ENCODE measurements at places on chromosomes 1 and 21.

DNA sequence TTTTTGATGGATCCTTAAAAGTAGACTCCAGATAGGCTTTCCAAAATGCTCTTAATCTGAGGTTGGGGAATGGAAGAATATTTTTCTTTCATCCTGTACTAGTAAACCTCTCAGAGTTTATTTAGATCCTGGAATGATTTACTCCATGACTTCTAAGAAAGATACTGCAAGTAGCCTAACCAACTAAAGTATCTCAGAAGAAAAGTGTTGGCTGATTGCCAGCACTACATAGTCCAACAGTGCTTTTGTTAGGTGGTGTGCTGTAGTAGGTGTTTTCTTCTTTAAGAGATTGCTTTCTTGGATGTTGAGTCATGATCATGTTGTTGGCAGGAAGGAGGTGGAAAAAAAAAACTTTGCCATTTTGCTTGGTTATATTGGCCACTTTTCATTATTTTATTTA lies 119.8 kb downstream of the OSBPL9 start:
- no peak for DNase-seq

DNA sequence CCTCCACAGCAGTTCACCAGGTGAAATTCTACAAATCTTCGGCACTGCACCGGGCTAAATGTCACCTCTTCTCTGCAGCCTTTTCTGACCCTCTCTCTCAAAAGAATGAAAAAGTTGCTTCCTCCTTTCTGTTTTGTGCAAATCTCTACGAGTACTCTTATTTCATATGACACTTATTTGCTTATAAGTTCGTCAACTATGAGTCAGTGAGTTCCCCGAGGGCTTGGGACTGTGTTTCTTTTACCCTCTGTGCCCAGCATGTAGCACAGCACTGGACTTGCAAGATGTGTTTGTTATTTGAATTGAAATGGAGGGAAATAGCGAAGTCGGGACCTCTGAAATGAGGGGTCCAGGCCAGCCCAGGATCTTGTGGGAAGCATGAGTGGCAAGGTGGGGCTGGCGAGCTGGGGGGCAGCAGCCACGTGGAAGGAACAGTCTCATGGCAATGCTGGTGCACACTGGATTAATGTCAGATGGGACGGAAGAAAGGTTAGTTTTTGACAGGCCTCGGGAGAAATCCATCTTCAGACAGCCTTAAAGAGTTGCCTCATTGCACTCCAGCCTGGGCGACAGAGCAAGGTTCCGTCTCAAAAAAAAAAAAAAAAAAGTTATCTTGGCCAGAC lies 6.2 kb downstream of the SLC6A9 start:
- DNase-seq = no peak

- DNase-seq = no peak
Measured at GRCh38 chr1:178282949-178283367, 189.1 kb downstream of the RASAL2 start.

DNA sequence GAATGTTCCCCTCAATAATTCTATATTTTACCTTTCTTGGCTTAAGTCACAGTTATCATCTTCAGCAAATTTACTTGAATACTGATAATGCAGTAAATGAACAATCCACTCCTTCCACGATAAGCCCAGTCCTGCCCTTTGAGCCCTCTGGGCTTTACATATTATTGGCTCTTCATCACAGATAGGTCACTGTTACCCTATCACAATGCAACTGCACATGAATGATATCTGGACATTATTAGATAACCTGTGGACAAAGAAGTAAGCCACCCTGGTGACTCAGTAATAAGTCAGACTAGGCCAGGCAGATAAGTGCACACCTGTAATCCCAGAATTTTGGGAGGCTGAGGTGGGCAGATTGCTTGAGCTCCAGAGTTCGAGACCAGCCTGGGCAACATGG lies 69.4 kb downstream of the SPATA6 start:
- no peak for DNase-seq

GRCh38 chr1:53896635-53897229 lies 2.7 kb downstream of the DIO1 start:
- no peak for DNase-seq

Measured in activated CD8-positive, alpha-beta memory T cell treated with anti-CD3 and anti-CD28 coated beads, Interleukin-2, amount 10 ng/mL, durations not matched to agents 7 days and 5 days (primary cell).